ENCODE measurements at places on chromosomes 5 and 9.
A peak's percentile ranks its signal among the peaks of the same experiment; 100 is the strongest.

- DNase-seq, result peak; percentile 27
Observed at GRCh38 chr9:36092509-36093215, 43.9 kb upstream of the GLIPR2 start.

DNA sequence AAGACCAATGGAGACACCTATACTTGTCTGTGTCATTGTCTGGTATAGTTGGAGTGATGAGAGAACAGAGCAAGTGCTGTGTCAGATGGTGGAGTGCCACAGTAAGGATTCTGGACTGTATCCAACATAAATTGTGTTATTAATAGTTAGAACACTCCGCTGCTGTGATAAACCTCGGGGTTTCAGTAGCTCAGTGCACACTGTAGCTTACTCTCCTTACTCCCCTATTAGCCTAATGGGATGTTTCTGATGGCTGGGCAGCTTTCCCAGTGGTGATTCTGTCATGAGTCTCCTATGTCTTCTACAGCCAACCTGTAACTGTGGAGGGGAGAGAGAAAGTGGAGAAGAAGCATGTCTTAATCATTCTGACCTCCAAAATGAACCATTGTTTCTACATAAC, 127.6 kb upstream of the PTCH1 start:
- DNase-seq, result no peak

DNA sequence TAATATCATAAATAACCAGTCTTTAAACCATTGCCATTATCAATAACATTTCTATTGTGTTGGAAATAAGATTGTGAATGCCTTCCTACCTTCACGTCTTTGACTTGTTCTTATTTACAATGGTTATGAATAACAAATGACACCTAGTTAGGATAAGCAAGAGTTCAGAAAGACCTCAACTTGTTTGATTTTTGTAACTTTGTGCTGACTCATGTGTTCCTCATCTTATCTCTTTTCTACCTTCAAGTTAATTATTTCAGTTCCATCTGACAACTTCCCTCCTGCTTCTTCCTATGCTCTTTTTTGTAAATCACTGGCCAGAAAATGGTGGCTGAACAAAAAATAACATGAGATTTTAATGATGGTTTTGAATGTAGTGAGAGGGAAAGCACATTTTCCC, 538.5 kb upstream of the TUSC1 start:
- DNase-seq, result no peak

- DNase-seq, result no peak
Observed at GRCh38 chr5:142670804-142671203, 15.1 kb downstream of the FGF1 start.

DNA sequence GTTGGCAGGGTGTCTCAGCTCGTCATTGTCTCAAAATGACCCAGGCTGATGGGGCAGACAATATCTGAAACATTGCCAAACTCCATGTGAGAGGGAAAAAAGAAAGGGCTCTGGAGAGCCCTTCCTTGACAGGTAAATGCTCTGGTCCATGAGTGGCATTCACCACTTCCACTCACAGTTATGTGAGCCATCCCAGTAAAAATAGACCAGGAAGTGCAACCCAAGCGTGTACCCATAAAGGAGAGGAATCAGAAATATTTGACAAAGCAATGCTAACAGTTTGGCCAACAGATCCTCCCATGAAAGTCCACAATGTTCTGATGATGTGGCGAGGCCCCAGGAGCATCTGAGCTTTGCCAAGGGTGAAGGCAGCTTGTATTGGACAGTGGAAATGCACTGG, 49.4 kb downstream of the ASTN2 start:
- DNase-seq, result no peak

- DNase-seq, result no peak
Observed at GRCh38 chr9:129762985-129763926, 10.4 kb upstream of the PTGES start.

DNA sequence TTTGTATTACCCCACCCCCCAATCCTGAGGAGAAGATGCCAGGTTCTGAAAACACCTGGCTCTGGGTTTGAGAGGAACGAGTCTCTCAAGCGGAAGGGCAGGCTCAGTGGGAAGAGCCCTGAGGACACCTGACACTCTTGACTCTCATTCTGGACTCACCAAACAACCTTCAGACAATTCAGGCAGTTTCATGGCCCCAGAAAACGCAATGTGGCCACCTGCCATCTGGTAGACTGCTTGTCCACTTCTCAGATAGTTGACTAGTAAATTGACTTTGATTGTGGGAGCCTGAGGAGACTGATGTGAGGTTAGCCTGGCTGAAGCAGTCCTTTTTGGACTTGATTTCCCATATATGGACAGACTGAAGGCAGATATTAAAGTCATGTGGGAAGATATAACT, 117.5 kb upstream of the FSTL4 start:
- DNase-seq, result no peak

DNA sequence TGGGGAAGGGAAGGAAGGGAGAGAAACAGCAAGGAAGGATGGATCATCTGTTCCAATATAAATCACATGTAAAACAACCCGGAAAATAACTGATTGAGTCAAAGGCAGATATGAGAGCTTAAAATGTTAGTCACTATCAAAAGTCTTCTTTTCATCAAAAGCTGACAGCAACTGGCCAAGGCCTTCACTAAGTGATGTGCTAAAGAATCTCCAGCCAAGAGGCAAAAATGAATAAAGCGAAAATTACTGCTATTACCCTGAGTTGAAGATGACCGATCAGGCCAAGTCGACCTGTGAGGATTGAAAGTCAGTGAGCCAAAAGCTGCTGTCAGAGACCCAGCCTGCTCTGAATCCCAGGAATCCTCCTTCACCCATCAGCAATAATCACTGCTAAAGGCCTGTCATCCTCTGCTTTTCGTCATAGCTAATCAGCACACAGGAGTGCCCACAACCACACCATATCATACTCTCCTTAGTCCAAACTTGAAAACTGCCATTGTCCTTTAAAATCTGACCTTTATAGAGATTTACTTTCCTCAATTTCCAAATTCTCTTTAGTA, 736.9 kb downstream of the TLE1 start:
- DNase-seq, result no peak

DNA sequence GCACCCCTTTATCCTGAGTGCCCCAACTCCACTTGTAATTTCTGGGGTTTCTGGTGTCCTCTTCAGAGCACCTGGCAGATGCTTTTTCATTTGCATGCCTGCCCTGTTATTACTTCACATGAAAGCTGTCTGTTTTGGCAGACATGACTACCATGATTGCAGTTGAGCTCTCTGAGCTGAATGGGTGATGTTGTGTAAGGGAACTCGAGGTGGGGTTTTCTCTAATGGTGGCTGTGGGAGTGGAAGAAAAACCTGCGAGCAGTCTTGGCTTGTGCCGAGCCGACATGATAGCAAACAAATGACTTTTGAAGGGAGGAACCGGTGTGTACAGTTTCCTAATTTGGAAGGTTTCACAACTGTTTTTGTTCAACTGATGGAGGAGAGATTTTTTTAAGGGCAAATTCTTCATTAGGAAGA, 196.2 kb downstream of the AOPEP start:
- DNase-seq, result no peak

- DNase-seq, result no peak
Observed at GRCh38 chr5:79699763-79700400, 10.2 kb downstream of the CMYA5 start.

- no peak for DNase-seq
Observed at GRCh38 chr5:72372923-72373322, 52.8 kb downstream of the PTCD2 start.

- DNase-seq, result no peak
Observed at GRCh38 chr9:124452326-124452725, 2.1 kb downstream of the ADGRD2 start.

DNA sequence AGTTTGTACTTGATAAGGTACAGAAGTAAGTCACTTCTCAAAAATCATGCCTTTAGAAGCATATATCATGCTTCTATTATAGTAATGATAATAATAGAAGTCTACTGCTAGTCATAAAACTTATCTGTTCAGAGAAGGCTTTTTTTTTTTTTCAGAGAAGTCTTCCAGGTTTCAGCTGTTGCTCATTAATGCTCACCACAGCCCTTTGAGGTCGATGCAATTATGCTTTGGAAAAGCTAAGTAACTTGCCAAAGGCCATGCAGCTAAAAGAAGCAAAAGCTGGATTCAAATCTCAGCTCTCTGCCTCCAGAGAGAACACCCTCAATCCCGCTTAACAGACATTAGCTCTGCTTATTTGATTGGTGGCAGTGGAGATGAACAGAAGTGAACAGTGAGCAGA, 150.8 kb downstream of the DOCK8 start:
- no peak for DNase-seq

- DNase-seq, result no peak
Observed at GRCh38 chr9:131008909-131009618, at the start of gene LAMC3. Gene LAMC3 (plus strand): TSS chr9:131009174. CDS start chr9:131009215, 41 bp downstream.

GRCh38 chr5:152470167-152470566, 65.1 kb upstream of the NMUR2 start:
- no peak for DNase-seq

DNA sequence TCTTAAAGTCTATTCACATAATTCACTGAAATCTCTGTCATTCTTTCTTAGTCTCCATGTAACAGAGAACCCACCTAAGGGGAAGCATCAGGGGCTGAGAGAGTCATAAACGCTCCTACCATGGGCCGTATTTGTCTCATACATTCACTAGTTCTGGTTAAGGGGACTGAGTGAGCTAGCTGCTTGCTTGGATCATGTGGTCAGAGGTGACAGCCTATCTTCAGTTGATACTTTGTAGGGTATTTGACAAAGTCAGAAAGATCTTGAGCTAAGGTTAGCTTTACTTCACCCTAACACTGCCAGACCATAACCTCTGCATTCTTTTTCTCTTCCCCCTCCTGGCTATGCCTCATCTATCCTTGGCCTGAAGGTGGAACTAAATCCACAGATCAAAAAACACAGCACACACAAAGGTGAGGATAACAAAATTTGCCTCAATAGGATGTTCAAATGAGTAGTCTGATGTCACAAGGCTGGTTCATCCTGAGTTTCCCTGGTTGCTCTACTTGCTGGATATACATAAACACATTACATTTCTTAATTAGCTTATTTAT, 66.5 kb downstream of the MARCHF3 start:
- DNase-seq, result no peak

GRCh38 chr5:150428106-150428876, 15.6 kb upstream of the CD74 start:
- DNase-seq, result no peak

GRCh38 chr5:143217804-143218160, 185.7 kb downstream of the NR3C1 start:
- DNase-seq, result no peak

DNA sequence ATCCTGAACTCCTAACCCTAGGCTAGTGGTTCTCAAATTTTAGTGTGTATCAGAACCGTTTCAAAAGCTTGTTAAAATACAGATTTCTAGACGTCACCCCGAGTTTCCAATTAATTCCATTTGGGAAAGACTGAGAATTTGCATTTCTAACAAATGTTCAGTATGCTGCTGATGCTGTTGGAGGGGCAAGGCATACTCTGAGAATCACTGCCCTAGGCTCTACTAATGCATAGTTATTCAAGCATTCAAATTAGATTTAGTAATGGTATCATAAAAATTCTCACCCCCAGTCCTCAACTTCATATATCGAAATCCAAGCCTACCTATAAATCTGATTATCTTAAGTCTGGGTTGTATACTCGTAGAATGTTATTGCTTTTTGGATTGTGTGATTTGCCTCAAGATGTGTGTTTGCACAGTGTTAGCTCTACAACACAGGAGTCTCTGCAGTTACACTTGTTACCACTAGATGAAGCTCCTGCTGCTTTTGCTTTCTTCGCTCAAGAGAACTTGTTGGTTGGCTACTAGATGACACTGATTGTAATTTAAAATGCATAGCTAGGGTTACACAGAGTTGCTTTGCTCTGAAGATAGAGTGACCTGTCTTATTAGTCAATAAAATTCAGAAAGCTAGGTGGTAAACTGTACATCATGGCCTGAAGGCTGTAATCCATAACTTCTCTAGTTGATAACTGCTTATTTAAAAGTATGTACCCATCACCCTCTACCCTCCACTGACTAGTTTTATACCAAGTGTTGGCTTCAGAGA, 7.5 kb upstream of the ERAP2 start:
- DNase-seq, result no peak

DNA sequence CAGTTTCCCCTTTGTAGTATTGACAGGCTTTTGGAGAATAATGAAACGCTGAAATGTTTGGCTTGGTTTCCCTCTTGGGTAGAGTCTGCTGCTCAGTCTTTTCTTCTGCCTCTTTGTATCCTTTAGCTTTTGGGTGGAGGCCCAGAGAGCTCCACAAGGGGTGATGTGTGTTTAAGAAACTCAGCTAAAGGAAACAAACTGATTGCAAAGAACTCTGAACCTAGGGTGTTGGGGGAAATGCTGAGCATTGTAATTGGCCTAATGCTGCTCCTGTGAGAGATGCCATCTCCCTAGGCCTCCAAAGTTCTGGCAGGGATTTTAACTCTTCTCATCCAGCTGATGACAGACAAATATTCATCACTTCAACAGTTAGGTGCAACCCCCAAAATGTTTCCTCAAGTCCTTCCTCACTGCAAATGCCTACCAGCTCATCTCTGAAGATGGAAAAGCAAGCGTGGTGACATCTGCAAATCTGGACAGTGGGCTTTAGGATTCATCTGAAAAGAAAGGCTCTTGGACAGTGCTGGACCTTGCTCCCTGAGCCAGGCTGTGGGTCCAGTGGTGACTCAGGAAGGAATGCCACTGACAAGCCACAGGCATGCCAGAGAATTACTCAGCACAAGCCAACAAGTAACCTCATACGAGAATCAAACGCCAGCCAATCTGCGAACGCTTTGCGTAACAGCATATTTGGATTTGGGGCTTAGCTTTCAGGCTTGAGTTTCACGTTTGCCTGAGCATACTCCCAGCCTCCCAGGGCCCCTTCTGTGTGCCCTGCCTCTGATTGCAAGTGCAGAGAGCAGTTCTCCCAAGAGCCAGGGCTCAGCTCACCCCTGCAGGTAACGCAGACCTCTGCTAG, 30.5 kb upstream of the ZSWIM6 start:
- DNase-seq, result no peak

DNA sequence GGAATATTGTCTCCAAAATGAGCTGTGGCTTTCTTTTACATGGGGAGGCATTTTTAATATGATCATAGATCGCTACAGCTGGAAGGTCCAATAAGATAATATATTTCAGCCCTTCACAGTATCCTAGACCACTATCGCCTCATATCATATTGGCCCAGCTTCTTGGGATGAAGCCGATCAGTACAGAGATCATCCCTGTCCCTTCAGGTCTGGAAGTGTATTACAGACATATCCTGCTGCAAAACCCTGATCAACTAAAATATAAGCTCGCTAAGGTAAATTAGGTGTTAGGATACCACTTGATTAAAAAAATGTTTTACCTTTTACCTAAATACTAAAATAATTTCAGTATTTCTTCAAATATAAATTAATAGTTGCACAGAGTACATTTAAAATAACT, 41.7 kb downstream of the JAKMIP2 start:
- DNase-seq, result no peak

- no peak for DNase-seq
Observed at GRCh38 chr9:82140471-82140870, 151.9 kb downstream of the SPATA31D1 start.

All from stimulated activated CD4-positive, alpha-beta T cell treated with anti-CD3 and anti-CD28 coated beads, Interleukin-2, amount 100 ng/mL, for 48 hours (primary cell).